ENCODE measurements at places on chromosomes 12 and 14.

GRCh38 chr12:2876431-2877046, 435 bp downstream of the FOXM1 start:
- peak; percentile 26 for DNase-seq

- no peak for DNase-seq
Observed at GRCh38 chr14:27056586-27056985, 458.8 kb upstream of the NOVA1 start.

GRCh38 chr12:108361606-108362005, 22.5 kb upstream of the CMKLR1 start:
- DNase-seq, result no peak

DNA sequence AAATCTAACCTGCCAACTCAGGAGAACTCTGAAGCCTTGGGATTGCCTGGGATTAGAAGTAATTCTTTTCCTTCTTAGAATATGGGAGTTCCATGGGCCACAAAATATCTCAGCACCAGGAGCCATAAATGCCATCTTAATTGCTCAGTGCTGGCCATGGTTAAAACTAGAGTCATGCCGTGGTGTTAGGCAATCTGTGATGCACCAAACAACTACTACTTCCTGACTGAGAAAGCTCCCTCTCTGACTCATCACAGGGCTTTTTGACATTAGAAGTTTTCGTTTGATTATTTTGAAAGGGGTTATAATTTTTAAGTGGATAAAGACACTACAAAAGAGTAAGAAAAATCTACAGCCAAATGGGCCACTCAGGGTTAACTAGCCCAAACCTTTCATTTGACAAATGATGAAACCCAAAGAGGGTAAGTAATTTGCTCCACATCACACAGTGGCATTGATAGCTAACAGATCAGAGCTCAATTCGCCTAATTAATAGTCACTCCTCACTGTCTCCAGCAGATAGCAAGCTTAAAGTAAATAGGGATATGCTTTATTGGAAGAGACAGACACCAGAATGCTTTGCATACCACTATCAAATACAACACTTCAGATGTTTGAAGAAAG, 377.3 kb downstream of the EMP1 start:
- DNase-seq, result peak; percentile 89

GRCh38 chr14:54653712-54654469, 87.0 kb downstream of the SAMD4A start:
- peak; percentile 79 for DNase-seq

GRCh38 chr14:74980731-74981461, 21.8 kb upstream of the EIF2B2 start:
- no peak for DNase-seq

DNA sequence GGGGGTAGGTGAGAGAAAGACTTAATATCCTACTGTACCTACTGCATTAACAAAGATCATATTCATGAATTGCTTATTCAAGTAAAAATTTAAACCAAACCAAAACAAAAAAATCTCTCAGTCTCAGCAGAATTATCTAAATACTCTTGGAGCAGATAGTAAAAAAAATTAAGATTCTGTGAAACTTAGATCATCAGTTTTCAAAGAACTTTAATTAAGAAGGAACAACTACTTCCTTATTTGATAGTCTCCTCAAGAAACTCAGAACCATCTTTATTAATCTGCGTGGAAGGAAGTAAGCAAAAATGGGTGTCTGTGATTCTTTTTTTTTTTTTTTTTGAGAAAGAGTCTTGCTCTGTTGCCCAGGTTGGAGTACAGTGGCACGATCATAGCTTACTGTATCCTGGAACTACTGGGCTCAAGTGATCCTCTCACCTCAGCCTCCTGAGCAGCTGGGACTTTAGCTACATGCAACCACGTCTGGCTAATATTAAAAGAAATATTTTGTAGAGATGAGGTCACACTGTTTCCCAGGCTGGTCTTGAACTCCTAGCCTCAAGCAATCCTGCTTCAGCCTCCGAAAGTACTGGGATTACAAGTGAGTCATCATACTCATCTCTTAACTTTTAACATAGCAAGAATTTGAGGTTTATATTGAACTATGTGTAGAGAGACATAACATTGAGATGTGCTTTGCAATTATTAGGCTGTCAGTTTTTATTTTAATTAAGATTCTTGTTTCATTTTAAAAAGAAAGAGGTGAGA, 37.4 kb downstream of the GAS2L3 start:
- DNase-seq, result no peak

DNA sequence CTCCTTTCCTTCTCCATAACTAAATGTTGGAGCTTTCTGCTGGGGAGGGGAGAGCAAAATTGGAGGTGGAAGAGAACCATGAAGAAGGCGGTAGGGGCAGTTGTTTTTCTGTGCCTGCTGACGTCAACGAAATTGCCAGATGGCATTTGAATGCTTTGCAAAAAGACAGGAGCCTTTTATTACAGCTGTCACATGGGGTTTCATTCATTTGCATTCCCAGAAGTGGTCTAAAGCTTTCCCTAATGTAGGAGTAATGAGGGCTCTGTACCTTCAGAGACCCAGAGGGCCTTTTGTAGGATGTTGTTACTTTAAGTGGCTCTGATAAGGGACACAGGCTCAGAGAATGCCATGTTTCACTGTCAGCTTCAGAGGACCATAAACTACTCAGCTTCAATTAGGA, 107.1 kb upstream of the SLCO1C1 start:
- no peak for DNase-seq

DNA sequence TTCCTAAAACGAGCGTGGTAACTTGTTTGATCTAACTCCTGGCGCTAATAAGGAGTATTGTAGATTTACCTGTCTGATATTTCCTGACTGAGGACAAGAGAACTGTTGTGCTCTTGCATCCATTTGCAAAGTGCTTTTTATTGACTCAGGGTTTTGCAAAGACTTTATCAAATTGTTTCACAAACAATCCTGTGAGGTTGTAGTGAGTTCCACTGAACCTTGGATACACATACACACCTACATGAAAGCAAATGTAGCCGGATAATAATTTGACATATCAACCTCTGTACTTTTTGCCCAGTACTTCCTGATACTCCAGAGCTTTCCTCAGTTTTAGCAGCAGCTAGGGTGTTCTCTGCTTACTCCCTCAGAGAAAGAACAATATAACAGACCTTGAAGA, 6.7 kb upstream of the PTGER2 start:
- DNase-seq, result no peak

DNA sequence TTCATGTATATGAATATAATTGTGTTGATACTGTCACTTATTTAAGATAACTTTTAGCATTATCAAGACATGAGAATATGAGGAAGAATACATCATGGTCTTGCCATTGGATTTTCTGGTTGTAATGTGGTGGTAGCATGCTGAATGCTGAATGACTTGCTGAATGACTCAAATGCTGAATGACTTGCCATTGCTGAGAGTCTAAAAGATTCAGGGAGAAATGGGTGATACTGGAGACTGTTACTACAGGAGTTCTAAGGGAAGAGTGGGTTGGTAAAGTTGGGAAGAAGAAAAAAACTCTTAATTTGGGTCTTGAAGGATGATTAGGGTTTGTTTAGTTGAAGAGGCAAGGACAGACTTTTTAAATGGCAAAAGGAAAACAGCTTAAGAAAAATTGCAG, 72.1 kb upstream of the MANSC4 start:
- no peak for DNase-seq

DNA sequence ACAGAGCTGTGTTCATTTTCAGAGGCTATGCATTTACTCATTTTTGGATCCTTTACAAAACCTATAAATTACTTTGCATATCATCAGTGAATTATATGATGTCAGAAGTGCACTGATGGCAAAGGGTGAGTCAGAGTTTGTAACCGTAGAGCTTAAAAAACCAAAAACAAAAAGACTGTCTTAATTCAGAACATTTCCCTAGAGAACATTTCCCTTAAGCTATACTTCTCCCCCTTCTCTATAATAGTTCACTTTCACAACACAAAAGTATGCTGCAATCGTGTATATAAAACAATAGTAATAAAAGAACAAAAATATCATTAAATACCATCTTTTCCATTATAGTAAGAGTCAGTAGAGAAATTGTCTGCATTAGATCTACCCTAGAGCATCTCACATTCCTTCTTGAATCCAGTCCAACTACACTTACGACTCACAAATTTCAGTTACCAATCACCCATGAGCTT, 934.9 kb downstream of the LRFN5 start:
- DNase-seq, result no peak

DNA sequence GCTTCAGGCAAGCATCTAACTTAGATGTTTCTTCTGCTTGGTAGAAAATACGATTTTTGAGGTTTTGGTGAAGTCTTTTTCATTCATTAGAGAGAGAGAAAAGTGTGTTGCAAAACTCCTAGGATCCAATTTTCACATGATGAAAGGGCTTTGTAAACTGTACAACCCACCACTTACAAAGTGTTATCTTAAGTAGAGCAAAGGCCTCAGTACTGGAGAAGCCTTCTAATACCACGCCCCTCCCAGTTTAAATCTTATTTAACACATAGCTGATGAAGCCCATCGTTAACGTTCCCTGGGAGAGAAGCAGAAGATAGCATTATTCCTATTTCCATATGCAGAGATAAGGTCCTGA, 869 bp downstream of the APOLD1 start:
- DNase-seq, result no peak

DNA sequence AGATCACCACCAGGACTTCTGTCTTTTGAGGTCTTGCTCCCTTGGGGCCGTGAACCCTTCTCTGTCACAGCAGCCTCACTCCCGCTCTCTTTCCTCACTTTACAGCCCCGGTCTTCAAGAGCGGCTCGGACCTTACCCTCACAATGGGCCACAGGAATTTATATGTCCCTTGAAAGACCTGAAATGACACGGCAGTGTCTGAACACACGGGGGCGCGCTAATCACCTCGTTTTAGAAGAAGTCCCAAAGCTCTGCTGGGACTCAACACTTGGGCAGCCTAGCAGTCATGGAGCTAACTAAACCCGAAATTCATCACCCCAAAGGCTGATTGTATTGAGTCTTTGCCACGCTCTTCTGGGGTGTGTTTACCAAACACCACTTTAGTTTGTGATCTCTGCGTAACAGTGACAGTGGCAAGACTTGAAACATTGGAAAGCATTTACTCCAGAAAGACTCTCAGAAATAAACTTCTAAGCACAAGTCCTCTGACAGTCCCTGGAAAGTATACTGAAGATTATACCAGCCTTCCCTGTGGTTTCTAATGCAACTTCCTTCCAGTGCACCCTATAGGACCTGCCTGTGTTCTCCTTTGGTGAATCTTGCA, 29.0 kb downstream of the SERPINA11 start:
- peak; percentile 76 for DNase-seq

- DNase-seq, result no peak
Observed at GRCh38 chr14:43087666-43088065, 1419.4 kb downstream of the FSCB start.

DNA sequence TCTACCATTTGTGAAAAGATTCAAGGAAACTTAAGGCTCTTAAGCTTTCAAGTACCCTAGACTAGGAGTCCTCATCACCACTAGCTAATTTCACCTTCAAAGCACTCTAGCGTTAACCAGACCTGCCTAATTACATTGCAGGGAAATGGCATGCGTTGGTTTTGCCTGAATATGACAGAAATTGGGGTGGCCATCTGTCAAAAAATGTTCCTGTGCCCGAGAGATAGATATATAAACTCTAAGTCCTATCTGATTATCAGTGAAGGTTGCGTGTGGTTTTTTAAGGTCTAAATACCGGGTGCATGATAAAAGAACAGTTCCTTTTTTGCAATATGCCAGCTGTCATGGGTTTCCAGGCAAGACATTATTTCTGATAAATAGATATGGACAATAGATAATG, 48.3 kb downstream of the SPRING1 start:
- no peak for DNase-seq

- DNase-seq, result peak; percentile 90
Observed at GRCh38 chr12:26691234-26691970, 141.6 kb downstream of the ITPR2 start.

DNA sequence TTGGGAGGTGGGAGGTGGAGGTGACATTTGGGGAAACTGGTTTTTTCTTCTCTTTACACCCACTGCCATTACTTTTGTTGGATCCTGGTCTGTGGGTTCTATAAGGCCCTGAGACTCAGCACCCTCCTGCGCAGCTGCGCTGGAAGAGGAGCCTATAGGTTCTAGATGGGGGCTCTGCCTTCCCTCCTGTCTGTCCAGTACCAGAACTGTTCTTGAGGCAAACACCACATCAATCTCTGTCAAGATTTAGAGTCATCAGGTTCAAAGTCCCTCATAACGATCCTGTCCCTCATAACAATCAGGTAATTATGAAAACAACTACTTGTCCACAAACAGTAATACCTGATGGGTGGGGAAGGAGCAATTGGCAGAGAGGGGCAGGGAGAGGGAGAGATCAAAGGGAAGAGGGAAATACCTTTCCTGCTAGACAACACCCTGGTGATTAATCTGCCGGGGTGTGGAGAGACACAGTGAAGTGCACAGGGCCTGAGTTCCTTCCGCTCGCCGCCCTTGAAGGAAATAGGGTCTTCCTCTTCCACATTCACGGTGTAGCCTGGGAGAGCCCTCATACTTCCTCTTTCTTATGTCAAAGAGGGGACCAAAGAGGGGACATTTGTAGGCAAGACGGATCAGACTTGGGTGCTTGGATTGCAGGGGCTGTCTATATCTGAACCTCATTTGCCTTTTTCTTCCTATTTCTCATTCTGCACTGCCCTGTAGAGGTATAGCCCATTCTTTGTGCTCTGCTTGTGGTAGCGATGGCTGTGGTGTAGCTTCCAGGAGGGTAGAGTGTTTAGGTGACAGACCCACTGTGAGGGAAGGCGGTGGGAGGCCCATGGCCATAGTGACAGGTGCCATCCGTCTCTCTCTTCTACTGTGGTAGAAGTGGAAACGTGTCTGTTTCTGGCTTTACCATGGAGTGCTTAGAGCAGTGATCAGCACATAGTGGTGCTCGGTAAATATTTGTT, 12.6 kb downstream of the GPRC5A start:
- DNase-seq, result no peak

GRCh38 chr14:102560458-102561261, 31.8 kb upstream of the RCOR1 start:
- no peak for DNase-seq

DNA sequence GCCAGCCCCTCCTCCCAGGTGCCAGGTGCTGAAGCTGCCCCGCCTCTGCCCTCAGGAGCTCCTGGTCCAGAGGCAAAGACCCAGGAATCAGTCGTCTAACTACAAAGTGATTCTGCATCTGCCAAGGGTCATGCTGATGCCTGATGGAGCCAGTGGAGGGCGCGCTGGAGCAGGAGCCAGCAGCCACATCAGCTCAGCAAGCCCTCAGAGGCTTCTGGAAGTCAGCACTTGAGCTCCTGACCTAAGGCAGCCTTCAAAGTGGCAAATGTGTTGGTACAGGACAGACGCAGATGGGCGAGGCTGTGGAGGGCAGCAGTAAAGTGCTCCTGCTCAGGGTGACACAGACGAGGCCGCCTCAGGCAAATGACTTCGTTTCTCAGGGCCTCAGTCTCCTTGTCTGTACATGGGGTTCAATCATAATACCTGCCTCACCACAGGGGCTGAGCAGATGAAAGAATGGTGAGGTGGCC, 10.9 kb downstream of the C12orf43 start:
- DNase-seq, result peak; percentile 54

- no peak for DNase-seq
Observed at GRCh38 chr14:98931911-98932310, 340.1 kb downstream of the BCL11B start.

- no peak for DNase-seq
Observed at GRCh38 chr12:116360579-116361413, 83.3 kb upstream of the MED13L start.

Measured in AG08395 (cell line).